ENCODE measurements at places on chromosomes 16 and 17.

DNA sequence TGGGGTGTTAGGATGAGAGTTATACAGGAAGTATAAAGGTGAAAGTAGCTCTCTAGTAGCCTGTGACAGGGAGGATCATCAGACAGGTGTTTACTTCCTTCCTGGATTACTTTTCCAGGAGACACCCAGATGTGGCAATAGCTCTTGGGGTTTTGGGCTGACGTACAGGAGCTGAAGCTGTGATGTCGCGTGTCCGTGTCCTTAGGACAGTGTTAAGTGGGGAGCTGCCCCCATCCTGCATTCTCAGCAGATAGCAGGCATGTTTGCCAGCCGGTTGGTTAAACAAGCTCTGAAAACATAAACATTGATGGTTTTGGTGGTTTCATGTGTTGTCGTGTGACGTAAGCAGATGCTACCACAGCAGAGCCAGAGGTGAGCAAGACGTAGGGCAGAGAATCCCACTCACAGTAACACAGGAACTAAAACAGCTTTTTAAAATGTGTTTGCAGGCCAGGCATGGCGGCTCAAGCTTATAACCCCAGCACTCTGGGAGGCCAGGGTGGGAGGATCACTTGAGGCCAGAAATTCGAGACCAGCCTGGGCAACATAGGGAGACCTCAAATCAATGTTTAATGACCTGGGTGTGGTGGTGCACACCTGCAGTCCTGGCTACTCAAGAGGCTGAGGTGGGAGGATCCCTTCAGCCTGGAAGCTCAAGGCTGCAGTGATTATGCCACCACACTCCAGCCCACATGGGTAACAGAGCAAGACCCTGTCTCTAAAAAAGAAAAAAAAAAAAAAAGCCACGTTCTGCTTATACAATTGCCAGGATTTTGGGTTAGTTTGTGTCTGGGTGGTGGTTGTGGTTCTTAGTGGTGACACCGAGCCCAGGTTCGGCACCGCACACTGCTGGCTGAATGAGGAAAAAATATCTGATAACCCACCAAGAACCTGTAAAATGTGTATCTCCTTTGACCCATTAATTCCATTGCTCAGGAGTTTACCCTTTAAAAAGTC lies 18.2 kb upstream of the IL17C start:
- DNase-seq: no peak

- no peak for DNase-seq
These were observed 21.3 kb downstream of the CHD9NB start for GRCh38 chr16:53031323-53031942.

DNA sequence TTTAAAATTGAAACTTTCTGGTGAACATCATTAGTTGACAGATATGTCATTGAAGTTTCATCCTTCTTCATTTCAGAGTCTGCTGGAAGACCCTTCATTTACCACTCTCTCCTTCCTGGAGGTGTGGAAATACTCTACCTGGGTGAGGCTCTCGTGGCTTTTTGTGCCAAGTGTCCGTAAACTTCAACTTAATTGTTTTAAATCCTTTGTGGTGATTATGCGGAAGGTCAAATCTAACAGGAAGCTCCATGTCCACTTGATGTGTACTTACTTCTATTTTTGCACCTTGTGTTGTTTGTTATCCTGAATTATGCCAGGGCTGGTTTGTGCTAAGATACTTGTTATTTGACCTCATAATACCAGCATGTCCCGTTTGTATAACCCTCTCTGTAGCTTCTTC lies 129.2 kb downstream of the WWOX start:
- DNase-seq: no peak

GRCh38 chr16:48173889-48174288 lies 18.1 kb upstream of the ABCC12 start:
- no peak for DNase-seq

GRCh38 chr16:68739964-68740627 lies 3.0 kb downstream of the CDH1 start:
- DNase-seq: no peak

GRCh38 chr16:10867199-10867598 lies 9.8 kb upstream of the CIITA start:
- no peak for DNase-seq

DNA sequence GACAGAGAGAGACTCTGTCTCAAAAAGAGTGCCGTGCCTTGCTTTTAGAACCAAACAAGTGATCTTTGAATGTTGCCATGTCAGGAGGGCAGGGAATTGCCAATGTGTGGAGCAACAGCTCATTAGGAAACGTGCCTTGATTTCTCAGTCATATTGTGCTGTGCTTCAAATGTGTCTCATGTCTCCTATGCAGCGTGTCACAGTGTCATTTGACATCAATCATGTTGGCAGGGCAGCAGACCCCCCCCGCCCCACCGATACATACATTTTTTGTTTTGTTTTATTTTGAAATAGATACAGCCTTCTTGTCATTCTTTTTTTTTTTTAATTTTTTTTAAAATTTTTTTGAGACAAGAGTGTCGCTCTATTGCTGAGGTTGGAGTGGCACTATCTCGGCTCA lies 22.1 kb downstream of the MRC2 start:
- DNase-seq: no peak

DNA sequence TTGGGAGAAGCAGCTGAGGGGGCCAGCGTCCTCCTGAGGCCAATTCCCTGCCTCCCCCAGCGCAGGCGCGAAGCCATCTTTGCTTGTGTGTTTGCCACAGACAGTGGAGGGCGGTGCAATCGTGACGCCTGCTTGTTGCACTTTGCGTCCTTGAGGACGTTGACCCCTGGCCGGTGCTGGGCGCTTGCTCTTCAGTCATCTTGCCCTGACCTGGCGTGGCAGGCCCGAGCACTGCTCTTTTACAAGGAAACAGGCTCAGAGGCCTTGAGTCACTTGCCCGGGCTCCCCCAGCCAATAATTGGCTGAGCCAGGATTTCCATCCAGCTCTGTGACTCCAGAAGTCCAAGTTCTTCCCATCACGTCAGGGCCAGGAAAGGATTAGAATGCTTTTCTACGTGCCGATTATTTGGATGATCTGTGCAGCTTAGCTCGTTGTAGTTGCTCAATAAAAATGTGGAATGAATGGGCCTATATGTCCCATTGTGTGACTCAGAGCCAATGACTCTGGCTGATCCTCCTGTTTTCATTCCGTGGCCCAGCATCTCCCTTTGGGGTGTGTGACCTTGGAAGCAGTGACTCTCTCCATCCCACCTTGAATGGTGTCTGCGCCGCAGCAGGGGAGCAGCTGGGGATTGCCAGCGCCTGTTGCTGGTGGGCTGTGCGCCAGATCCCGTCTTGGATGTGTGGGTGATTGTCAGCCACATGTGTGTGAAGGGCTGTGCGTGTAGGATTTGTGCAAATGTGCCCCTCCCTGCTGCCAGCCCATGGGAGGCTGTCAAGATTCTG lies 214.1 kb downstream of the SEC14L1 start:
- no peak for DNase-seq

GRCh38 chr17:41151525-41151924 lies 1.9 kb upstream of the KRTAP4-5 start:
- no peak for DNase-seq

- no peak for DNase-seq
These were observed 7.0 kb downstream of the KSR1 start for GRCh38 chr17:27463235-27463677.
